ENCODE measurements at places on chromosomes 5 and 9. TPM values are rescaled to one million over a fixed set of nuclear protein-coding genes. Genes with fewer than 3 reads are reported as not detected.

DNA sequence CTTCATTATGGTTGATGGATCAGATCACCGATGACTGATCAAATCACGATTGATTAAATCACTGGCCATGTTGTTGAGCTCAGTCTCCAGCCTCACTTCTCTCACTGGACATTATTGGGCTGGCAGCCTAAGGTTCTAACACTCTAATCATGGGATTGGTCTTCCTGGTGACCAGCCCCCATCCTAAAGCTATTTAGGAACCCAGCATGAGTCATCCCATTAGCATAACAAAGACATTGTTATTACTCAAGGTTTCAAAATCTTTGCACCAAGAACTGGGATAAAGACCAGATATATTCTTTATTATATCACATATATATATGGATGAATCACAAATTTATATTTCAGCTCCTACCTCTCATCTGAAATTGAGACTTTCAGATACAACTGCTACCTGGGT is 272.1 kb upstream of the IL12B start:
- DNase-seq = no peak

GRCh38 chr9:134357631-134358025 is 31.4 kb downstream of the RXRA start:
- DNase-seq = no peak

The NRARP gene
- total RNA-seq = 2.2 TPM

GRCh38 chr9:128887914-128888350 is 6.0 kb downstream of the LRRC8A start:
- DNase-seq = no peak

DNA sequence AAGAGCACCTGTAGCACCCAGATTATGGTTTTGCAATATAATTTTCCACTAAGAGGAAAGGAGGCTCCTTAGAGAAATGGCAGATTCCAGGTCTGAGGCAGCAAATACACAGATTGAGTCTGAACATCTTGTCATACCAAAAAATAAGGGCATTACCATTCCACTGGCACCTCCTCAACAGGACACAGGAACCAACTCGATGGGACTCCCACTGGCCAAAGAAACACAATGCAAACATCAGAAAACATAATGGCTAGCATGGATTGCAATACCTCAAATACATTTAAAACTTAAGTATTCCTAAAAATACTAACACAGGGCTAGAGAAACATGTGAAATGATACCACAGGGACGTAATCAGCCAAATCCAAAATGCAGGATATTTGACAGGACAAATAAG is 12.4 kb upstream of the RANBP17 start:
- DNase-seq = no peak

GRCh38 chr5:67065237-67065636 is 131.4 kb downstream of the CD180 start:
- peak; percentile 47 for DNase-seq

The AIF1L gene
- total RNA-seq = 1.8 TPM

GRCh38 chr9:96661711-96662110 is 6.6 kb upstream of the PRXL2C start:
- no peak for DNase-seq

DNA sequence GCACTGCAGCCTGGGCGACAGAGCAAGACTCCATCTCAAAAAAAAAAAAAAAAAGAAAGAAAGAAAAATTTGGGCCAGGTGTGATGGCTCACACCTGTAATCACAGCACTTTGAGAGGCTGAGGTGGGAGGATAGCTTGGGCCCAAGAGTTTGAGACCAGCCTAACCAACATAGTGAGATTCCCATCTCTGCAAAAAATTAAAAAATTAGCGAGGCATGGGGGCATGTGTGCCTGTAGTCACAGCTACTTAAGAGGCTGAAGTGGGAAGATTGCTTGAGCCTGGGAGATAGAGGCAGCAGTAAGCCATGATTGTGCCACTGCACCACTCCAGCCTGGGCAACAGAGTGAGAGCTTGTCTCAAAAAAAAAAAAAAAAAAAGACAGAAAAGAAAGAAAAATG is 2.9 kb upstream of the SIT1 start:
- no peak for DNase-seq

DNA sequence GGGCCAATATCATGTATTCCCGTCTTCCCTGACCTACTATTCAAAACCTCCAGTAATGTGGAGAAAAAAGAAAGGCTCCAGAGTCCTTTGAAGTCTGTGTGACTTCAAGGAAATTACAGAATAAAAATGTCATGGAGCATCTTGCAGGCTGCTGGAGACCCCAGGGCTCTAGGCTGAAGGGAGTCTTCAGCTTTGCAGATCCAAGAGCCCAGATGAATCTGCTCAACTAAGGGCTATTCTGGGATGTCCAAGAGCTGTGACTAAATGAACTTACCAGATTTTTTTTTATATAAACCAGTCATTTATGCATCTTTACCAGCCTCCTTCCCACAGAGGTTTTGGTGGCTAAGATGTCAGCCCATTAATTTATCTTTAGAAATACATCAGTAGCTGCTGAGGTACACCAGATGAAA is 167.3 kb downstream of the MUSK start:
- DNase-seq = no peak

DNA sequence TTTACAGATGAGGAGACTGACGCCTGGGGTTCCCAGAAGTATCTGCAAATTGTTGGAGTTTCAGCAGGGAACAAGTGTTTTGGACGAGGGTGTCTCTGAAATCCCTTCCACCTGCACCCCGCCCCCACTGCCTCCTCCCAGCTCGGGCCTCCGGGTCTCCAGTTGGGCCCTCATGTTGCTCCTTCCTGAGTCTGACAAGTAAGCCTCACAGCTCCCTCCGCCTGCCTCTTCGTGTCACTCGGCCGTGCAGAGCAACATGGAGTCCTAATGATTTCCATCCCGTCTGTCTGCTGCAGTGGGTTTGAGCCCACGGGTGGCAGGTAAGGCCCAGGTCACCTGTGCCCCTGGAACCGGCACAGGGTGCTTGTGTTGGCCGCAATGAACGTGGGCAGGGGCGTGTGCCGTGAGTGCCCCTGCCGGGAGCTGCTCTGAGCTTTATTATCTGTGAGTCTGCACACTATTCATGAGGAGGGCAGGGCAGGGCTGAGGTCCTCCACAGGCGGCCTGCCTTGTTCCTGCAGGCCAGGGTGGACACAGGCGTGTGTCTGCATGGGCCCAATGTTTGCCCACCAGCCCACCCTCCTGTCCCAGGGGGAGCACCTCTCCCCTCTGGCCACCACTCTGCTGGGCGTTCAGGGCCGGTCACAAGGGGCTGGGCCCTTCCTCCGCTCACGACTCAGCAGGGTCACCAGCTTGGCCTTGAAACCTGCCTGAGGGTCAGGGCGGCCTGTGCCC is 6.1 kb downstream of the DOK3 start:
- no peak for DNase-seq

- DNase-seq = no peak
Observed at GRCh38 chr9:35746583-35746982, 2.4 kb downstream of the GBA2 start.

DNA sequence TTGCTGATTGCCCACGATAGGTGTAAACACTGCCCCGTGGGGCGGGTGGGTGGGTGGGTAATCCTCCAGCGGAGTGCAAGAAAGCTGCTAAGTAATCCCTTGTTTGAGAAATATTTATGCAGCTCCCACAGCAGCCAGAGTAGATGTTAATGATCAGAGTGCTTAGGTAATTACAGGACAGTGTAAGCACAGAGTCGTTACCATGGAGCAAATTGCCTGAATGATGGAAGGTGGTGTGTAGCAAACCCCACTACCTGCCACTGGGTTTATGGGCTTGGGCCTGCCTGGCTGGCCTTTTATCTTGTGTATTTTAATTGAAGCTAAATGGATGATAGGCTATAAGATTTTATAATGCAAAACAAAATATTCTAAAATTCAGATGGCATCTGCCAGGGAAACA is 110.0 kb downstream of the COL5A1 start:
- no peak for DNase-seq

DNA sequence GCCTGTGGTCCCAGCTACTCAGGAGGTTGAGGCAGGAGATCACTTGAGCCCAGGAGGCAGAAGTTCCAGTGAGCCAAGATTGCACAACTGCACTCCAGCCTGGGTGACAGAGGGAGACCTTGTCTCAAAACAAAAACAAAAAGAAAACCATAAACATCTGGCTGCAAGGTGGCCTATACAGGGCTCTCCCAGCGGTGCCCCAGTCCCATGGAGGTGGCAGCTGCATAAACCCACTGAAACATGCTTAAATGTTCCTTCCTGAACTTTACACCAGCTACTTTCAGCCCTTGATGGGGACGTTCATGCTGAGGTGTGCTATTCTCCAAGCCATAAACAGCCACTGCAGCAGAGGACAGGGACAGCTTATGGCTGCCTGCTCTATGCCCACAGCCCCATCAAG is 35.6 kb downstream of the DROSHA start:
- no peak for DNase-seq

The CLIC3 gene
- not detected for total RNA-seq

The PRR16 gene
- not detected for total RNA-seq

GRCh38 chr9:134937164-134937555 is 19.4 kb upstream of the FCN1 start:
- DNase-seq = no peak

DNA sequence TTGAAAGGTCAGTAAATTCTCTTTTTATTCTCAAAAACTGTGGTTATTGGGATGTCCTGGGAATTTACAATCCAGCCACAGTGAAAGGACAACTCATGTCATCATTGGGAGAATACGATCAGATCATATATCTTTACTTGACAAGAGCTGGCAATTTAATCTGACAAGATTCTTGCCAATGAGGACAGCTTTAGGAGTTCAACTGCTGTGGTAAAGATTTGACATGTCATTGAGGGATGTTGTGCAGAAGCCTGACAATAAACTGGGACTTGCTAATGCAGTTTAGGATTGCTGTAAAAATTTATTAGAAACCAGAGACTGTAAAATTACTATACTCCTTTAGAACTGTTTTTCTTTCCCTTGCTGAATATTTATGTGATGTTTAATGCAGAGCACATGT is 1131.0 kb downstream of the MAT2B start:
- DNase-seq = no peak

DNA sequence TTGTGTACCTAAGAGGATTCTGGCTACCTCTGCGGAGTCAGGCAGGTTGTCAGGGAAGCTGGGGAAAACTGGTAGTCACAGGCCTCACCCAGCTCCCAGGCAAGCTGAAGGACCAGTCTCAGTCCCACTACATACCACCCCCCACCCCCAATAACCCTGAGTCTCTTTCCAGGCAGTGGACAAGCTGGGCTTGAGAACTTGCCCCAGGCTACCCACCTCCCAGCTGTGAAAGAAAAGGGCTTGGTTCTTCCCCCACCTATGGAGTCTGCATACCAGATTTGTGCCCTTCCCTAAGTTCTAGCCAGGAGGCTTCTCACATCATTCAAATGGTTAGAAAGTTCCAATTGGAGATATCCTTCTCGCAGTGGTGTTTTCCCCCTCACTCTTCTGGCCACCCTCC is 1678.8 kb downstream of the MAT2B start:
- no peak for DNase-seq

GRCh38 chr9:88994469-88995199 is 3.4 kb downstream of the S1PR3 start:
- DNase-seq = no peak

DNA sequence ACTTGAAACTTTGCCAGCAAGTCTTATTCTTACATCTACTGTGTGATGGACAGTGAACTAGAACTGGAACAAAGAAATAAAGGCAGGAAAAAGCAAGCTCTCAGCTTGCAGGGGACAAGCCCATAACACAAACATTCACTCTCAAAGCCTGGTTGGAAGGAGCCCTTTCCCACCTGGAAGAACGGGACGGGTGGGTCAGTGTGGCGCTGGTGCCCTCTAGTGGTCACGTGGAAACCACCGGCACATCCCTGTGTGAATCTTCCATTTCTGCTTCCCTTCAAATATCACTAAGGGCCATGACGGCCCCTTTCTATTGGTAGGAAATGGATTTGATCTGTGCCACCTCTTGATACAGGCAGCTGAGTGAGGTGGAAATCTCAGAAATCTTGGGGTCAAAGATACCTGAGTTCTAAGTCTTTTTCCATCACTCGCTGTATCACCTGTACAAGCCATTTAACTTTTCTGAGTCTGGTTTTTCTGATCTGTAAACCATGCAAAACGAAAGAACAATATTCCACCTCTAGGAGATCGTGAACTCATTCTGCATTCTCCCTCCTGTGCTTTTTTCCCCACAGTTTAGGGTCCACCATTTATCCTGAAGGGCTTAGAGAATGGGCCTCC is 211.6 kb downstream of the MSX2 start:
- peak; percentile 52 for DNase-seq

GRCh38 chr5:111158105-111158744 is 66.0 kb upstream of the CAMK4 start:
- DNase-seq = peak; percentile 93

GRCh38 chr9:88237991-88238571 is 99.8 kb upstream of the SPATA31C2 start:
- DNase-seq = no peak

GRCh38 chr5:80067531-80068245 is 32.5 kb downstream of the THBS4 start:
- DNase-seq = no peak

- no peak for DNase-seq
Observed at GRCh38 chr9:134635351-134636148, 6.1 kb upstream of the COL5A1 start.

GRCh38 chr5:68170826-68171558 is 44.6 kb upstream of the PIK3R1 start:
- DNase-seq = no peak

DNA sequence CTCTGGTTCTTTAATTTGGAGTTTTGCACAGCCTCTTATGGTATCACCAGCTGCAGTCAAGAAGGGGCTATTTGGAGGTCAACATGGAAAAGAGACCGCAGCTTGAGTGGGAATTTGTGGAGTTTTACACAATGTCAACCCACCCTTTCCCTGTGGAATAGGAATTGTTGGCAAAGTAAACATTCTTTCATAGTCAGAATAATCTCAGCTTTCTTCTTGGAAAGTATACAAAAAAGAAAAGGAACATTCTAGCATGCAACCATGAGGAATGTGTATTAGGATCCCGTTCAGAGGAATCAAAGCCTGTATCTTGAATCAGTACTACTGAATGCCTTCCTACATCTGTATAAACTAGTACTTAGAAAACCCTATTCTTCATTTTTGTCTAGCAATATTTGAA is 107.6 kb downstream of the LURAP1L start:
- no peak for DNase-seq

- DNase-seq = peak; percentile 78
Observed at GRCh38 chr5:171907725-171908343, 98.6 kb downstream of the FBXW11 start.

The GRXCR2 gene
- total RNA-seq = not detected

The KCNV2 gene
- not detected for total RNA-seq

All from activated naive CD4-positive, alpha-beta T cell treated with anti-CD3 and anti-CD28 coated beads for 36 hours (primary cell).